ENCODE measurements at places on chromosomes 6 and 20.

DNA sequence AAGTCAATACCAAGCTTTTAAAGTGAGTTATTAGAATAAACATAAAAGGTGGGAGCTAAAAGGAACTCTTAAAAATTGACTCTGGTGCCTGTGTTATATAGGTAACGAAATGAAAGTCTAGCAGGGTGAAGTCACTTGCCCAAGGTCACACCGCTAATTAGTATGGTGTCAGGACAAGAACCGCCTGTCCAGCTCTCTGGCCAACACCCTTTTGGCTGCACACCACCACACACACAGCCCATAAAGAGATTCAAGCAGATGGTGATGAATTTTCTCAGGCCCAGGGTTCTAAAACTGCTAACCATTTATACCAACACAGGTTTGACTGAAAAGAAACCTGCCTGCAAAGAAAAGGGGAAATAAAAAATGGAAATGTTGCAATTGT, 20.2 kb downstream of the GFOD1 start:
- DNase-seq, result no peak

GRCh38 chr20:48788486-48789072, 39.2 kb downstream of the PREX1 start:
- no peak for DNase-seq

GRCh38 chr20:17640146-17640874, 41.7 kb downstream of the RRBP1 start:
- no peak for DNase-seq

DNA sequence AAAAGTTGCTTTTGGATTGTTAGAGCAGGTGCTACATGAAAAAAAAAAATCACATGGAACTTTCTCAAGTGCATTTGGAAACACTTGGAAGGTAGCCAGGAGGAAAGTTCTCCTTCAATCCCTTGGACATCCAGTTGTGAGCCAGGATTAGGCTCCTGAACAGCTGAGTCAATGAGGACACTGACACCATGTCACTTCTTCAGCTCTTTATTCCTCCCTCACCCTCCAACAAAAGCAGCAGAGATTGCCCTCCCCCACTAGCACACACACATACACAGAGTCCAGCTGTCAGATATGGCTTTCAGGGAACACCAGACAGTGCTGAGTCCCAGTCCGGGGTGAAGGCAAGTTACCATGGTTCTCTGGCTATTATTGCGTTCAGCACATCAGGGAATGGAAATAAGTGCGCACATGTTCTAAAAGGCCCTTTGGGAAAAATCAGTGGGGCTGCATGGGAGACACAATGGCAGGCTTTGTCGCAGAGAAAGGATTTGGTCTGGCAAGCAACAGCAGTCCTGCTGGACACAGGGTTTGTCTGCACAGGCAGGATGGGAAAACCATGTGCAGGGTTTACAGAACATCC, 124.7 kb upstream of the MARCKS start:
- no peak for DNase-seq

DNA sequence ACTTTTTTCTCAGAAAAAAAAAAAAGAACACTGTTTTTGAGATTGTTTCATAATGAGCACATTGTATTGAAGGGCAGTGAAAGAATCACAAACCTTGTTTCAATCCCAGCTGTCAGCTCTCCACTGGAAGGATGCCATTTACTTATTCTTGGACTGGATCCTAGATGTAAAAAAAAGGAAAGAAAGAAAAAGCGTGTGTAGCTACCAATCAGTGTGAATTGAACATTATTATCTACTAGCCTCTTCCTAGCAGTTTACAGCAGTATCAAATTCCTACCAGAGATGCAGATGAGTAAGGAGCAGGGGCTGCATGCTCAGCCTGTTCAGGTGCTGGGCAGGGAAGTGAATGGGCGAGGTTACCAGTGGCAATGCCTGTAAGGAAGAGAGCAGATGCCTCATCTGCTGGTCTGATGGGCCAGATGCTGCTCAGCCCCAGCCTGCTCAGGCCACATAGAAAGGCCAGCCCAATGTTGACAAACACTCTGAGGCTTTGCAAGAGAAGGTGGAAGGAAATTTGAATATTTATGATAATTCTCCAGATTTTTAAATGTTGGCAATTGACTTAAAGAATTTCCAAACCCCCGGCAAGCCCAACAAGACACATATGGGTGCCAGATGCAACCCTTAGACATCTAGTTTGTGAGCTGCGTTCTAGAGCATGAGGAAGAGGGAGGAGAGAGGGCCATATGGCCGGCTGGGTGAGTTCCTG, 189.5 kb downstream of the IBTK start:
- no peak for DNase-seq

DNA sequence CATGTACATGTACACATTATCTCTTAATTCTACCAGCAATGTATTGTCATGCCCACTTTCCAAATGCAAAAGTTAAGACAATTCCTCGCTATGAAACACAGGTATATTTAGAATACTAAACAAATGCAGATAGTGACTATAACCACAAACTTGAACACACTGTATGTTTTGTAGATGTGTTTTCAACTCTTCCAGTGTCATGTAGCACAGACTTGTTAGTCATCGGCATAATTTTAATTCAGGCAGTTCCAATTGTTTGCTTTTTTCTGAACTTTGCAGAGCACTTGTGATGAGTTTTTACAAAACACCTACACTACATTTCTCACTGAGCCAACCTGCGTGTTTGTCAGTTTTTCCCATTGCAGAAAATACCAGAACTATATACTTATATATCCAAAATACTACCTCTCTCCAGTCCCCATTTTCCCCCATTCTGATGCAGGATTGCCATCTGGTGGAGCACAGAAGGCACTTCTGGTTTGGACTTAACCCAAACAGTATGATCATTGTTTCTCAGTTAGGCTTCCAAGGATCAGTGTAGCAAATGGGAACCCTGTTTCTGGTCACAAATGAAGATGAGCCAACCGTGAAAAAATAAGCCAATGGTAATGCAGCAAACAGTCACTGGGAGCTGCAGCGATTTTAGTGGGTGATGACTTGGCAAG, 143.4 kb downstream of the ADGRB3 start:
- no peak for DNase-seq
